Kidney (tissue), 22 donors: ENCODE measurements at places on chromosomes 12 and 14.

DNA sequence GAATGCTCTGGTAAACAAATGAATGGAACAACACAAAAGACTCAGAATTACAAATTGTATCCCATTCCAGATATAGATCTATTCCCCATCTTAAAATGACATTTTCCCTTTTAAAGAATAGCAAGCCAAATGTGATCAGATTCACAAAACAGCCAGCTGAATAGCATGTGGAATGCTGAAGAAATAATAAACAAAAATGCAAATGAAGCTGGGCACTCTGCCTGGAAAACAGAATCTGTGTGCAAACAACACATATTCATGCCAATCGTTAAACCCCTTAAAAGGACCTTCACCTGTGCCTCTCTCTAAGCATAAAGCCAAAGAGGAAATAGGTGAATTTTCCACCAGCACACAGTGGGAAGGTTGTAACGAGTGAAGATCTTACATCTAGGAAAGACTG lies 67.9 kb upstream of the PDZRN4 start:
- no peak for DNase-seq

GRCh38 chr14:65566820-65567522 lies 154.4 kb downstream of the FUT8 start:
- DNase-seq: no peak

DNA sequence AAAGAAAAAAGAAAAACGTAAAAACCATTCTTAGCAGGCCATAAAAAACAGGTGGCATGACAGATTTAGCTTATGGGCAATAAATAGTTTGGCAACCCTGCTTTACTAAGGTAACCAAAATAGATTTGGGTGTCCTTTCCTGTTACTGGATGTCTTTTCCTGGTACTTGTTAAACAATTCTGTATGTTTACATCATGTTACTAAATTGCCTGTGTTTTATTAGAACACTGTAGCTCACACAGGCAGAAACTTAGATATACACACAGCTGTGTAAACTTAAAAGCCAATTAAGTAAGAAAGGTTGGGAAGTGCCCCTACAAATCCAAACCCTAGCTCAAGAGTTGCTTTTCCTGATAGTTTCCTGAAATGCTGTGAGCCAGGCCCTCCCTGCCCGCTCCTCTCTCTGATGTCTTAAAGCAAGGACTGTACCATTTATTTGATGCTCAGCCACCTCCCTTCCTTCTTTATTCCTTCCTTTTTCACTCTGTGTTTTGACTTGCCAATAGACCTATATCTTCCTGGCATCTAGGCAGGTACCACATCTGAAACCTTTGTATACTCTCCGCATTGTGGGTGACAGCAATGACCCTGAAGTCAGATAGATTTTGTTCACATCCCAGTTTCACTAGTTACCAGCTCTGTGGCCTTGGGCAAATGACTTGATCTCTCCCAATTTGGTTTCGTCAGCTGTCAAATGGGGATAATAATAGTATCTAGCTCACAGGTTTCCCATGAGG lies 3.7 kb upstream of the CAMKK2 start:
- DNase-seq: no peak

DNA sequence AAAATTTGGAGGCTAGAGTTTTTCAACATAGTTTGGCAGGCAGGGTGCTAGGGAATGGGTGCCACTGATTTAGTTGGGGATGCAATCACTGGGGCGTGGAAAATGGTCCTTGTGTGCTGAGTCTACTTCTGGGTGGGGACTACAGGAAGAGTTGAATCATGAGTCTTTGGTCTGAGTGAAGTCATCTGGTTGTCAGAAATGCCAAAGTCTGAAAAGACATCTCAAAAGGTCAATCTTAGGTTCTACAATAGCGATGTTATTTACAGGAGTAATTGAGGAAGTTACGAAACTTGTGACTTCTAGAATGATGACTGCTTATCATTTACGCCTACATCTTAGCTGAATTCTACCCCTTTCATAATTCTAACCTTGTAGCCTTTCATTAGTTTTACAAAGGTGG lies 209.1 kb downstream of the NUBPL start:
- no peak for DNase-seq

GRCh38 chr12:52316290-52316689 lies 4.9 kb downstream of the KRT83 start:
- DNase-seq: no peak

- no peak for DNase-seq
Measured at GRCh38 chr12:120960657-120961056, 17.7 kb upstream of the HNF1A start.
